ENCODE measurements at places on chromosomes 7 and 10.

DNA sequence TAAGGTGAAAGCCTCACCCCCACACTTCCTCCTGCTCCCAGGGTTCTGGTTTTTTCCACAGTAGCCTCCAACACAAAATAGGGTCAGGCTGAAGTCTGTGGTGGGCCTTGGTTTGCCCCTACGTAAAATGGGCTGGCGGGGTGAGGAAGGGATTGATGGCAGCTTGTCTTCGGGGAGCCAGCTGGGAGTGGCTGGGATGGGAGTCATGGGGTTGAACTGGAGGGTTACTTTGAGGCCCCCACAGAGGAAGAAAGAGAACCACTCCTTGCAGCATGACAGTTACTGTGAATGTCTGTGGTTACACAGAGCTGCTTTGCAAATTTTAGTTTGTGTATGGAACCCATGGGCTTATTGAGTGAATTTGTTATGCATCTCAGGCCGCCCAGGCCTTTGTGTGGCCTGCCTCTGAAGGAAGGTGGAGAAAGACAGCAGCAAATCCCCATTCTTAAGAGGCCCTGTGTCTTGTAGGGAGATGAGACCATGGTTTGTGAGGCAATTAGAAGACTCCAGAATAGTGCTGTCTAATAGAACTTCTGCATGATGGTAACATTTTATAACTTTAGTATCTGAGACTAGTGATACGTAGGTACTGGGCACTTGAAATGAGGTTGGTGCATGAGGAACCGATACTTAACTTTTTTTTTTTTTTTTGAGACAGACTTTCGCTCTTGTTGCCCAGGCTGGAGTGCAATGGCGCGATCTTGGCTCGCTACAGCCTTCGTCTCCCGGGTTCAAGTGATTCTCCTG lies 8.1 kb downstream of the TRIM8 start:
- H3K4me1 ChIP-seq, result peaks cover 52% of the 10 kb centered on the region
- DNase-seq, result no peak
- H3K36me3 ChIP-seq, result peaks cover 2% of the 10 kb centered on the region
- no peaks in the 10 kb centered on the region for H3K27me3 ChIP-seq
- H3K27ac ChIP-seq, result peak overlapping the region; percentile 99

DNA sequence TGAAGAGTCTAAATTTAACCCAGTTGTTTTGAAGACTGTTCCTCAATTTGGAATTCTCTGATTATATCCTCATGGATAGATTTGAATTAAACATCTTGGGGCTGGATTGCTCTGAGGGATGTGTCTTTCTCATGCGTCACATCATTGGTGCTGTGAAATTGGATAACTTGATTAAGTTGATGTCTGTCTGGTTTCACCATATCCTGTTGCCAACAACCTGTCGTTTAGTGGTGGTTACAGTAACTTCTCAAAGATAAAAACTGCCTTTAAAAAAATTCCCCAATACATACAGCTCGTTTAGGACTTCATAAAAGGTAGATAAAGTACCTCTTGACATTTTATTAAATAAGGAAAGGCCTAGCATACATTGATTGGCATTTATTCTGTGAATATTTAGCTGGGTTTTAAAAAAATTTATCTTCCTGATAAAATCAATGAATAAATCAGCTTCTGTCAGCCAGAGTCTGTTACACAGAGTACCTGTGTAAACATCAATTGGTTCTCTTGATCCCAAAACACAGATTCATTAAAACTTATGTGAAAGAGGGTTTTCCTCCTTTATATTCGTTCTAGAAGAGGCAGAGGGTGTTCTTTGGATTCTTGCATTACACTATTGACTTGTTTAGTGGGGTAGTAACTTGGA lies 10.5 kb downstream of the CRCP start:
- DNase-seq, result no peak
- peak overlapping the region; percentile 83 for H3K27ac ChIP-seq
- H3K27me3 ChIP-seq, result no peaks in the 10 kb centered on the region

GRCh38 chr10:76085817-76086167 lies 654.4 kb downstream of the LRMDA start:
- H3K27ac ChIP-seq, result no peak overlapping the region
- peaks cover 20% of the 10 kb centered on the region for H3K27me3 ChIP-seq
- no peak overlapping the region for H3K4me3 ChIP-seq
- DNase-seq, result no peak
- no peaks in the 10 kb centered on the region for H3K36me3 ChIP-seq

DNA sequence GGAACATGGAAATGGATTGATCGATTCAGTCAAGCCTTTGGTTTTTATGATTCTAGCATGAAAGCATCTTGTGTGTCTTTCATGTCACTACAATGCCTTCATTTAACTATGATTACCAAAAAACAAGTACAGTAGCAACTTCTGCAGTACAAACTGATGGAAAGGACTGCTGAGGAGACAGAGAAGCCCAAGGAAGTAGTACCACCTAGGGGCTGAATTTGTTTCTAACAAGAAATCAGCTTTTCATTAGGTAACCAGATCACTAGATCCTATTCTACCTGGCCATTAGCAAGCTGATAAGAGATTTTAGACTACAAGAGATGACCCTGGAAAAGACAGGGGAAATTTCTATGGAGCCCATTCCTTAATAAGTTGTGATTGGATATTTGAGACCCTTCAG lies 3.2 kb upstream of the IFIT1 start:
- H3K4me1 ChIP-seq, result peaks cover 4% of the 10 kb centered on the region
- no peaks in the 10 kb centered on the region for H3K36me3 ChIP-seq
- H3K27me3 ChIP-seq, result no peaks in the 10 kb centered on the region
- H3K4me3 ChIP-seq, result no peak overlapping the region

DNA sequence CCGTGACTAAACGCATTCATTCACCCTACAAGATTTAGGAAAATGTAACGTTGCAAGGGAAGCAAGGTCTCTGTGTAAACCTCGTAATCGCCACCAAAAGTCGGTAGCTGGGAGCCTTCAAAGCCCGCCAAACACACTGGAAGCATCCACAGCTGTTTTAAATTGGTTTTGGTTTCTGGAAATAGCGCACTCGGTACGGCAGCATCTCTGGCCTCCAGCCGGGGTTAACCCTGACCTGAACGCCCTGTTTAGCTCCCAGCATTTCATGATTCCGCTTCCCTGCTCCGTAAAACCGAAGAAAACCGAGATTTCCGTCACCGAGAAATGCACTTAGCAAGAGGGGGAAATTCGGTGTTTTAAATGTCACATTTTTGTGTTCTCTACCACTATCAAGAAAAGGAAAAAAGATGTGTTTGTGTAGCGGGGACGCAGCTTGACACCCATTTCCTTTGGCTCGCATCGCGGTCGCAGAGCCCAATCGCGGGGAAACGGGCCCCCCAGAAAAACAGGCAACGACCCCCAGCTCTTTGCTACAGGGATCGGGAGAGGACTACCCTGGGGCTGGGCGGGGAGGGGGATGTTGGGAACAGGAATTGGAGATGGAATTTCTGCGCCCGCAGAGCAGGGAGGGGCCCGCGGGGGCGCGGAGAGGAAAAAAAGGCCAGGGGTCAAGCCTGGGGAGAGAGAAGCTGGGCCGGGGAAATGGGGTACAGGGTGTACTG lies 646 bp downstream of the SGCE start:
- peaks cover 14% of the 10 kb centered on the region for H3K4me1 ChIP-seq
- peaks cover 30% of the 10 kb centered on the region for H3K27me3 ChIP-seq
- DNase-seq, result no peak
- H3K27ac ChIP-seq, result peak overlapping the region; percentile 80
- peak overlapping the region; percentile 79 for H3K4me3 ChIP-seq

- DNase-seq, result no peak
- H3K27ac ChIP-seq, result peak overlapping the region; percentile 27
- no peaks in the 10 kb centered on the region for H3K36me3 ChIP-seq
- H3K4me3 ChIP-seq, result no peak overlapping the region
- H3K4me1 ChIP-seq, result peaks cover 33% of the 10 kb centered on the region
These were observed 33.5 kb downstream of the EZH2 start for GRCh38 chr7:148850564-148850963.

DNA sequence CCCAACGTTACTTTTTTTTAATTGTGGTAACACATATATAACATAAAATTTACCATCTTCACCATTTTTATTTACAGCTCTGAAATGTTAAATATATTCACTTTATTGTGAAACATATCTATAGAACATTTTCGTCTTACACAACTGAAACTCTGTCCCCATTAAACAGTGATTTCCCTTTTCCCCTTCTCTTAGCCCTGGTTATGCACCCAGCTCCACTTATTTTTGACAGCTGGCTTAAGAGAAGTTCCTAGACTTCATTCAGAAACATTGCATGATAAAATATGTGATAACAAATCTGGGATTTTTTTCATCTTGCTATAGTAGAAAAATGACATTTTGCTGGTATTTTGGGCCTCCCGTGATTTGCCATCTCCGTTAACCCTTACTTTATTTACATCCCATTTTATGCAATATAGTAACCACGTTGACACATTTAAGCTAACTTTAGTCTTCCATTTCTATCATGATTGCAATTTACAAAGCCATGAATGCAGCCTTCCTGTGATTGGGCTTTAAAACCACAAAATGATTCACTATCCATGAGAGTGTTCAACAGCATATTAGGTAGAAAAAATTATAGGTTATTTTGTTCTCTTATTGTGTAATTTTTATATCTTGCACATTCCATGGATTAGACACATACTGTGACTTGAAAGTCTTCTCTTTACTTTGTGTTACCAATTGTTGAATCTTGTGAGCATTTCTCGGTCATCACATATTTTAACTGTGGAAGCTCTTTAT lies 139.6 kb downstream of the SND1 start:
- H3K27ac ChIP-seq, result no peak overlapping the region
- no peak overlapping the region for H3K4me3 ChIP-seq
- H3K27me3 ChIP-seq, result no peaks in the 10 kb centered on the region

DNA sequence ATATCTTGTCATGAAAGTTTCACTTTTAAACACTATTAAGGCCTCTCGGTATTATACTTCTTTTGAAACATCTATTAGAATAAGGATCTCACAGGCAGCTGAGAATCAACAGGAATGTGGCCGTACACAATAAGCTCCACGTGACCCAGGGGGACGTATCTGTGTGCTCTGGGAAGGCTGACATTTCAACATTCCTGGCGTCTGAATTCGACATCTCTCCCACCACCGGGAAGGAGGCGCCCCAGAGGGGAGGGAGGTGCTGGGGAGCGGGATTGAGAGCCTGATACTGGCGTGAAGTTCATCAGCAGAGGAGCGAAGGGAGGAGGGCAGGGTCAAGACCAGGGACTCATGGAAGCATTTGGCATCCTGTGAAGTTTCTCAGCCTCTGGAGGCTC lies 401.3 kb downstream of the DNAJB6 start:
- H3K4me3 ChIP-seq, result no peak overlapping the region
- H3K27ac ChIP-seq, result no peak overlapping the region
- no peak for DNase-seq
- no peaks in the 10 kb centered on the region for H3K36me3 ChIP-seq

- H3K36me3 ChIP-seq, result no peaks in the 10 kb centered on the region
- H3K4me1 ChIP-seq, result no peaks in the 10 kb centered on the region
- no peak overlapping the region for H3K4me3 ChIP-seq
These were observed 274.4 kb downstream of the NEBL start for GRCh38 chr10:20622531-20623211.

GRCh38 chr10:34291466-34292193 lies 523.5 kb downstream of the PARD3 start:
- no peak overlapping the region for H3K4me3 ChIP-seq
- no peak for DNase-seq
- H3K4me1 ChIP-seq, result no peaks in the 10 kb centered on the region
- H3K27me3 ChIP-seq, result peaks cover 55% of the 10 kb centered on the region
- no peak overlapping the region for H3K27ac ChIP-seq

Data from T-helper 17 cell (primary cell).